Anterior cingulate cortex (tissue), 58 donors: ENCODE measurements at places on chromosomes 11 and 22.

DNA sequence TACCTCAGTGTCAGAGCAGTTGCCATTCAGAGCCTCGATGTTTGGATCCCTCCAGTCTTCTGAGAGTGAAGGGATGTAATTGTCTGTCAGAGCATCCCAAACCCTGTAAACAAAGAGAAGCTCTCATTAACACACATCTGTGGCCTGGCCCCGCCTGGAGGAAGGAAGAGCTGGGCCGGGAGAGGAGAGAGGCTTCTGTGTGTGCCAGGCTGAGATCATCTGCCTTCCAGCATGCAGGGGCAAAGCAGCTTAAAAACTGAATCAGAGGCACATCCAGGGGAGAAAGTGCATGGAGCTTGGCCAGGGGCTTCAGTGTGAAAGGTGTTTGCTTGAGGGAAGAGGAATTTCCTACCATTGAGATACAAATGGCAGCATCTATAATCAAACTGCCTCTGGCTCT lies 14.5 kb downstream of the FEZ1 start:
- peak; percentile 58 for DNase-seq

DNA sequence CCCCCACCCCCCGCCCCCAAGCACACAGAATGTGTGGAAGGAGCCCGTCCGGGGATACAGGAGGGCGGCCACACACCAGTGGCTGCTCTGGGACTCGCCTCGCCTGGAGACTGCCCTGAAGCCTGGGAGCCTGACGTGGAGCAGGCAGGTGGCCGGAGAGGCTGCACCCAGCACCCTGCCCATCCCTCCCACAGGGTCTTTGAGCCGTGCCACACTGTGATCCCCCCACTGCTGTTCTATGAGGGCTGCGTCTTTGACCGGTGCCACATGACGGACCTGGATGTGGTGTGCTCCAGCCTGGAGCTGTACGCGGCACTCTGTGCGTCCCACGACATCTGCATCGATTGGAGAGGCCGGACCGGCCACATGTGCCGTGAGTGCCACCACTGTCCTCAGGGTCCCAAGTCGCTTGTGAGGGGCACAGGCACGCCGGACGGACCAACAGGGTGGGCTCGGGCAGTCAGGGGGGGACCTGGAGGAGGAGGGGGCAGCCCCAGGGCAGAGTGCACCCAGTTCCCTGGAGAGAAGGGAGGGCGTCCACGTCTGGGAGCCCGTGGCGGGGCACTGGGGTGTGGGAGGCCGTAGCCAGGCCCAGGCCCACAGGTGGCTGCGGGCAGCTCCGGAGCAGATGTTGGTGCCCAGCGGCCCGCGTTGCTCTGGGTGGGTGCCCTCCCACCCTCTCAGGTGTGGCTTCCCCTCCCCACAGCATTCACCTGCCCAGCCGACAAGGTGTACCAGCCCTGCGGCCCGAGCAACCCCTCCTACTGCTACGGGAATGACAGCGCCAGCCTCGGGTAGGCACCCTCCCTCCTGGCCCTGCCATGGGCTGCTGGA lies 27.0 kb upstream of the MUC5B start:
- DNase-seq, result no peak

DNA sequence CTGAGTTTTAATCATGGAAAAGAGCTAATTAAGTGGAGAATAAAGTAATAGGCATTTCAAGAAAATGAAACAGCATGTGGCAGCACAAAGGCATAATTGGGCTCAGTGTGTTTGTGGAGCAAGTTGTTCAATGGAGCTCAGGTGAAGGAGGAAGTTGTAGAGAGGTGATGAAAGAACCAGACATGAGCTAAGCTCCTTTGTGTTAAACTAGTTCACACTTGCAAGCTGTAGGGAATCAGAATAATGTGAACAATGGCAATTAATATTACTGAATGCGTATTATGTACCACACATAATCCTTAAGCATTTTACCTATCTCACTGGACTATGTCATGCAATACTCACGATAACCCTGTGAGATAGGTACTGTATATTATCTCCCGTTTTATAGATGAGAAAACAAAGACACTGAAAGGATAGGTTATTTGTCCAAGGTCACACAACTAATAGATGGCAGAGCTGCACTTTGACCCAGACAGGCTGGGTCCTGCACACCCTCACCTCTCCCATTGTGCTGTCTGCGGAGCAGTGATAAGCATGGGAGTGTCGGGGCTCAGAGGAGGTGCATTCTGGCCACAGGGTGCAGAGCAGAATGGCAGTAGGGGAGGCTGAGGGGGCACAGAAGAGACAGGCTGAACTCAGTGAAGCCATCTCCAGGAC lies 8.9 kb downstream of the OLFML1 start:
- DNase-seq, result no peak

GRCh38 chr11:112523951-112524350 lies 263.3 kb upstream of the PLET1 start:
- no peak for DNase-seq

DNA sequence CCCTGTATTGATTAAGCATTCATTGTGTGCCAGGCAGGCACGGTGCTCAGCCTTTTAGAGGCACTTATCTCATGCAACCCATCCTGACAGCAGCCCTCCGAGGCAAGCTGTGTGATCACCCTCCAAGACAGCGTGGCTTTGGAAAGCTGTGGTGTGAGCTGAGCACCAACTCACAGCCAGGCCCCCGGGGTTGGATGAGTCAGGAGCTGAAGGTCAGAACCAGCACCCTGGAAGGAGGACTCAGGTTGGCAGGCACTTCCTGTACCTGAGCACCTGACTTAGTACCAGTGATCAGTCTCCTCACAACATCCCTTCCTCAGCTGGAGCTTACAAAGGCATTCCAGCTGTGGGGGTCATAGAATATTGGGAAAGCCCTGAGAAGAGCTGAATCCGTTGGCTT lies 9.0 kb downstream of the PATZ1 start:
- no peak for DNase-seq

- no peak for DNase-seq
These were observed 70.0 kb upstream of the B3GAT1 start for GRCh38 chr11:134481933-134482527.

- no peak for DNase-seq
These were observed 1006.4 kb downstream of the BRD1 start for GRCh38 chr22:48821346-48821690.

DNA sequence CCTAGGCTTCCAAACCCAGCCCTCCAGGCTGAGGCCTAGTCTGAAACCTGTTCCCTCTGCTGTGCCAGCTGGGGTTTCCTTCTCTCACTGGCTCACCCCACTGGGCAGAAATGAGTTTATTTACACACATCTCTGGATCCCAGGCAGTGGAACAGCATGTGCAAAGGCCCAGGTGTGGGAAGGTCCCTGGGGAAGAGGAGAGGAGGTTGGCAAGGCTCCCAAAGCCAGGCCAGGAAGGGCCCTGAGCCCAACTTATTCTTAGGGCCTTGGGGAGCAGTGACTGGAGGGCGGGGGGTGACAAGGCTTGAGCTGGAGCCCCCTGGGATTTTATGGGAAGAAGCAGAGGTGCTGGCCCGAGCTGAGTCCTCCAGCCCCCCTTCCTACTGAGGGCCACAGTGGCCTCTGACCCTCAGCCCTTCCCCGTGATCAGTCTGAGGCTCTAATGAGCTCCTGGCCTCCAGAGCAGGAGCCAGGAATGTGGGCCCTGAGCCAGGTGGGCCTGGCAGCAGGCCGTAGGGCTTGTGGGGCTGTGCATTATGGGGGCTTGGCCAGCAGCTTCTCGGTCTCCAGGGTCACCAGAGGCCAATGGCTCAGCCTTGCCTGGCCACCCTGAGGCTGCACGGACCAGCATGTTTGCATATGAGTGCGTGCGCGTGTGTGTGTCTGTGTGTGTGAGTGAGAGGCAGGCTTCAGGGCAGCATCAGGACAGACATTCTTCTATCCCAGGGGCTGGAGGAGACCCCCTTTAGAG lies 2.9 kb downstream of the MYO7A start:
- DNase-seq, result peak; percentile 7

- no peak for DNase-seq
These were observed 24.4 kb upstream of the IGSF9B start for GRCh38 chr11:133981156-133981555.

GRCh38 chr11:58199271-58199670 lies 4.7 kb downstream of the OR1S2 start:
- DNase-seq, result no peak

- no peak for DNase-seq
These were observed 41.5 kb downstream of the OR4D9 start for GRCh38 chr11:59552844-59553243.

GRCh38 chr11:66478729-66479393 lies 1.4 kb upstream of the DPP3 start:
- no peak for DNase-seq

DNA sequence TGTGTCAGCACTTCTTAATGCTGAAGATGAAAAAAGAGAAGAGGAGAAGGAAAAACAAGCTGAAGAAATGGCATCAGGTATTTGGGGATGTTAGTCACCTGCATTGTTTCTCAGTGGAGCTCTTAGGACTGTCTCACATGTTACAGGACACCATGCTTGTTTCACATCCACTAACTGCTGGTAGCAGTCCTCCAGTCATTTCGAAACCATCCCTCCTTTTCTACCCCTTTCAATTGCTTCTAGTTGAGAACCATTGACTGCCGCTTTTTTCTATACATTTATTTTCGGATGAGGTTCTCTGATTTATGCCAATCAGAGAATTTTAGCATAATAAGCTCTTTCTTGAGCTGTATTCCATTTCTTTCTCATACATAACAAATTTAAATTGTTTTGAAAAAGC lies 21.5 kb downstream of the BIRC2 start:
- DNase-seq, result no peak

- DNase-seq, result no peak
These were observed 104.8 kb downstream of the RPL27A start for GRCh38 chr11:8787372-8787771.

DNA sequence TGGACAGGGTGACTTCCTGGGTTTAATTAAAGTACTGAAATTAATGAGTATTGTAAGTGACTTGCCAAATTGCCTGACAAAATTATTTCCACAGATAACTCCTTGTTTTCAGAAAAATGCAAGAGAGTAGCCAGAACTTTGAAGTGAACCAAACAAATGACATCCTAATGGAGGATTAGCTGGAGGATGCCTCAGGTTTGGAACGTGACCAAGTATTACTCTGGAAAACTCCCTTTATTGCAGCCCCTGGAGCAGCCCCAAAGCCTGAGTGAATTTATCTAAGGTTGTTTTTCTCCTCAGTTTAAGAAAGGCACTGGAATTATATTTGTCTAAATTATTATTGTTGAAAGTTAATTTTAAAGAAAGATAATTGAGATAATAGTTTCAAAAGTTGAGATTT lies 343.6 kb upstream of the MTNR1B start:
- DNase-seq, result no peak

- peak; percentile 47 for DNase-seq
These were observed at the start of gene TIMP3 for GRCh38 chr22:32801537-32802236. TIMP3 (plus strand) TSS chr22:32801705; CDS start chr22:32802002, 297 bp downstream.

DNA sequence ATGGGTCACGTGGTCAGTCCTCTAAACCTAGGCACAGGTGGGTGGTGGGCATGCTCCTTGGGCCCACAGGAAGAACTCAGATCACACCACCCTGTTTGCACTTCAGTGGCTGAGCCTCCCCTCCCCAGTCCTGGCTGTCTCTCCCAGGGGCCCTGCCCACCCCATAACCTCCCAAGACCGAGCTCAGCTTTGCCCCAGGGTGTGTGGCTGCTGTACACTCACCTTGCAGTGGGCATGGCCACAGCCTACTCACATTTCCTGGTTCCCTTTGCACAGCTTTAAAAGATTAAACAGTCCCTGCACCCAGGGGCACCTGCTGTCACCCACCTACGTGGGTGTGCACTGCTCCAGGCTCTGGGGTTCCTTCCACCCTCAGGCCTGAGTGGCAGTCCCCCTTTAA lies 13.8 kb downstream of the TRIOBP start:
- no peak for DNase-seq

DNA sequence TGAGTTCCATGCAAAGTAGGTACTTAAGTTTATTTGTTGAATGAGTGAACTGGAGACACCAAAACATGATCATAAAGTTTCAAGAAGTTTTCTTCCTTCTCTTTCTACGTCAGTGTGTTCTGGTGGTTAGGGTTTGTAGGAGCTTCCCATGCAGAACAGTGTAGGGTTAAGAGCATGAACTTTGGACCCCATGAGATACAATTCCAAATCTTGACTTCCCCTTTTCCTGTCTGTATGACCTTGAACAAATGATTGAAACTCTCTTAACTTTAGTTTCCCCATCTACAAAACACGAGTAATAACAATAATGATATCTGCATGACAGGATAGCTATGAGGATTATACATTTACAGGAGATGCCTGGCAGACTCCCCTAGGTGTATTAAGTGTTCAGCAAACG lies 41.0 kb upstream of the TENM4 start:
- no peak for DNase-seq

GRCh38 chr11:78931891-78932290 lies 357.2 kb upstream of the NARS2 start:
- no peak for DNase-seq

DNA sequence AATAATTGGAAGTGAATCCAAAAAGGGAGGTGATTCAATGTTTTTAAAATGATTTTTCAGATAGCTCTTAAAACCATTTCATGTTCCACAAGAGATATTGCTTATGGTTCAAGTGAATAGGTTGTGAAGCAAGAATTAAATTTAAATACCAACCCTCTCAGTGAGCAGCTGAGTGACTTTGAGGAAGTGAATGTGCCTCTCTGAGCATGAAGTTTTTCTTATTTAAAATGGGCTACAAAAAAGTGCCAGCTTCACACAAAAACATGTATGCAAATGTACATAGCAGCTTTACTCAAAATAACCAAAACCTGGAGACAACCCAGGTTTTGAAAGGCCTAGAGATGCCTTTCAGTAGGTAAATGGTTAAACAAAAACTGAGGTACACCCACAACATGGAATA lies 35.5 kb upstream of the GAB4 start:
- no peak for DNase-seq

- no peak for DNase-seq
These were observed 6.5 kb downstream of the CSNK1E start for GRCh38 chr22:38310518-38311322.

DNA sequence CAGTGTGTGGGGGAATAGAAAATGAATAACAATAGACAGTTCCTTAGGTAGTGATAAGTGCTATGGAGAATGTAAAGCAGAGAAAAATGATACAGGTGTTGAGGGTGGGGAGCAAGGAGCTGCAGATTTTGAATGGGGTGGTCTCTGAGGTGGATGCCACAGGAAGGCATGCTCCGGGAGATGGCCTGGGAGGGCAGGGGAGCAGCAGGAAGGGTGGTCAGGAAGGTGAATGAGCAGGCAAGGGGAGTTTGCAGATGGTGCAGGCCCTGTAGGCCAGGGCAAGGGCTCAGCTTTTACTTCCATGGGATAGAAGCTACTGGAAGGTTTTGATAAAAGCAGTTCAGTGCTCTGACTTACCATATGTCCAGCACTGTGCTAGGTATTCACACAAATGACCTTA lies 44.8 kb downstream of the FDX1 start:
- DNase-seq, result no peak

DNA sequence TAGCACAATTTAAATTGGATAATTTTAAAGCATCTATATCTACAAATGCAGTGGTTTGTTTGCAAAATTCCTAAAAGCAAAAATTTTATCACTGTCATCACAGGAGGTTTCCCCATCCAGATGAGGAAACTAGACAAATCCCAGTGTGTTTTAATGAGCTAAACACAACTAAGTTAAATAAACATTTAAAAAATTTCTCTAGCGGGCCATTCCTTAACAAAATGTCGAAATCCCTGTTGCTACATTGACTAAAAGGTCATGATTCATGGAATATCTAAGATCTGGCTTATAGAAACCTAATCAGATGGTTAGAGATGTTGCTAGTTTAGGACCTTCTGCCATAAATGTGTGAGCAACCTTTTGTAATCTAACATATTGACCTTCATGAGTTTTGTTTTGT lies 107.3 kb upstream of the BDNF start:
- DNase-seq, result no peak

- DNase-seq, result no peak
These were observed 19.6 kb downstream of the TUB start for GRCh38 chr11:8100605-8101004.
